ENCODE measurements at places on chromosomes 12 and 14.

- DNase-seq: no peak
Measured at GRCh38 chr12:57191410-57191809, 25.2 kb upstream of the NXPH4 start.

DNA sequence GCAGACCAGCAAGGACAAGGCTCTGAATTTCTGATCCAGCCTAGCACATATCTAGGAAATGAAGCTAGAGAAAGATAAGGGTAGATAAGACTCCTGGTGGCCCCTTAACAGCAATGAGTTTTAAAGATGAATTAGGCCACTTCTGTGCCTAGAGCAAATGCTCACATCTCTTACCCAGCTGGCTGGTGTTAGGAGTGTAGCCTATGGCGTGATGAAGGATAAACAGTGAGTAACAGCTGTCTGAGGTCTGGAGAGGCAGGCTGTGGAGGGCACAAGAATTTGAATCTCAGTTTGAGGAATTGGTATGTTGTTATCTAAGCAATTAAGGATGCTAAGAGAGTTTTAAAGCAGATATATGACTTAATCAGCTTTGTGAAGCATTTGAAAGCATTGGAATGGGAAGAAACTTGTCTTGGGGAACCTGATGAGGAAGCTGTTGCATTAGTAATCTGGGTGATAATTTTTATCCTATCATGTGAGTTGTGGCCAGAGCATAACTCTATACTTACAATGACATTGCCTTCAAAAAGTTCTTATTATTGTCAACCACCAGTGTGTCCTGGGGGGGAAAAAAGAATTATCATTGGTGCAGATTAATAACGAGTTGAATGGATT is 161.8 kb downstream of the SRGAP1 start:
- no peak for DNase-seq

DNA sequence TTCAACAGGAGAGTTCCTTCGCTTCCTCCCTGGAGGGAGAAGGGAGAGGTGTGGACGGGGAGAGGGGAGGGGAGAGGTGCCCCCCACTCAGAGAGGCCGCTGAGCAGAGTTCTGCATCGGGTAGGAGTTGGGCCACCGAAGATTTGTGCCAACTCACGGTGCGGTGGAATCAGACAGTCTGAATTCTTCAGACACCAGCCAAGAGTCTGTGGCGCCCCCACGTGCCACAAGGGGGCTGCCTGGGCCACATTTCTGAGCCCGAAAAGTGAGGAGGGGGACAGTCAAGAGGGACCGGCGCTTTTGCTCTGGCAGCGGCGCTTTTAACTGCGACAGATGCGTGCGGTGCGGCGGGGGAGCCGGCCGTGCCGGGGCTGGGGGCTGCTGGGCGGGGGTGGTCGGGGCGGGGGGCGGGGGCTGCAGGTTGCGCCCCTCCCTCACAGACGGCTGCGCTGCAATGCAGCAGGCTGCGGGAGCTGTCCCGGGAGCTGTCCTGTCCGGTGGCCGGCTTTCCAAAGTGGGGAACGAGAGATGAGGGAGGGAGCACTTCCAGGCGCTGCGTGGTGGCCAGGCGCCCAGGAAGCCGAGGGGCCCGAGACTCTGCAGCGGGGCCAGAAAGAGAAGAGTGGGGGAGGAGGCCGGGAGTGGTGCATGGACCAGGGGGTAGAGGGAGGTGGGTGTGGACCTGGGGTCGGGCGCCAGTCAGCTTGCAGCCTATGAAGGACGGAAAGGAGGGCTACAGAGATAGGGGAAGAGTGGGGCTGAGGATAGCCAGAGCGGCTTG is 975 bp upstream of the RTL1 start:
- no peak for DNase-seq

- no peak for DNase-seq
Measured at GRCh38 chr12:51171884-51172514, 936 bp downstream of the TFCP2 start.

DNA sequence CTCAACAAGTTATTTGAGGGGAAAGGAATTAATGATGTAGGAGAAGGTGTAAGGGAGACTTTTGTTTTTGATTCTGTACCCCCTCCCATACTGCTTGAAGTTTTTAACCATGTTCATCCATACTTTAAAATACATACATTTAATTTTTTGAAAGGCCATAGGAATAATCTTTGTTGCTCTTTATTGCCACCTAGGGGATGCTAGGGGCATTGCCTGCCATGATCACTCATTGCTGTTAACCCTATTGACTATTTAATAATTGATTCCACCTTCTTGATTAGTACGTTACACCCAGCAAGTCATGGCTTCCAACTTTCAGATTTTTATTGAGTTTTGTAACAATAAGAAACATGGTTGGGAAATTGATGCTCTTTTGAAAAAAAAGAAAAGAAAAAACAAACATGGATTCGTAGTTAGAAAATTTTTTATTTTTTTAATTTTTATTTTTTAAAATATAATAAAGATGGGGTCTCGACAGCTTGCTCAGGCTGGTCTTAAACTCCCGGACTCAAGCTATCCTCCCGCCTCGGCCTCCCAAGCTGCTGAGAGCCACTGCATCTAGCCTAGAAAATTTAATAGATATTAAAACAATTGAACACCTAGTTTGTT is 8.5 kb upstream of the PRKAB1 start:
- DNase-seq: no peak

GRCh38 chr14:101915871-101916815 is 48.2 kb upstream of the DYNC1H1 start:
- DNase-seq: no peak

GRCh38 chr12:47947341-47947740 is 16.1 kb upstream of the TMEM106C start:
- no peak for DNase-seq

- no peak for DNase-seq
Measured at GRCh38 chr12:34390846-34391700, 368.8 kb downstream of the ALG10 start.

DNA sequence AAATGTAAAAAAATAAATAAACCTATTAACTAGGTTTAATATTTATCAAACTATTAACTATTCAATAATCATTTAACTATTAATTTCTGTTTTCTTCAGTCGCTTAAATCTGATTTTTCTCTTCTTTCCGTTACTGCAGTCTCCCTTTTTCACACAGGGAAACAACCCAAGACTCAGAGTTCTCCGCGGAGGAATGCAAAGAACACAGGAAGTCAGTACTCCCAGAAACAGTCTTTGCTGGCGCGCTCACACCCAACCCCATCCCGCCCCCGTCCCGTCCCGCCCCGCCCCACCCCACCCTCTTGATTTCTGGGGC is 351 bp upstream of the METTL17 start:
- DNase-seq: no peak

DNA sequence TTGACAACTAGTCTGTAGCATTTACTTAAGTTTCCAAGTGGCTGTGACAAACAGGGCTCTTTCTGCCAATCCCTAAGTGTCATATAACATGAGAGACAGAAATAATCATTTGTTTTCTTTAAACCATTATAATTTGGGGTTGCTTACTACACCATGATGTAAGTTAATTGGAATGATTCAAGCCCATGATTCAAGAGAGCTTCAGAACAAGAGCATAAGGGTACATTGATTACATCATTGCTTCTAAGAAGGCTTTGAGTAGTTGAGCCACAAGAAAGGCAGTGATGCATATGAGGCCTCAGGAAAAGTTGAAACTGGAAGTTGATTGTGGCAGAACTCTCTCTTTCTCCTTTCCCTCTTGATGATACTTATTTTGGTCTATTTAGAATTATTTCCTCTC is 444.0 kb downstream of the CCER1 start:
- DNase-seq: no peak

DNA sequence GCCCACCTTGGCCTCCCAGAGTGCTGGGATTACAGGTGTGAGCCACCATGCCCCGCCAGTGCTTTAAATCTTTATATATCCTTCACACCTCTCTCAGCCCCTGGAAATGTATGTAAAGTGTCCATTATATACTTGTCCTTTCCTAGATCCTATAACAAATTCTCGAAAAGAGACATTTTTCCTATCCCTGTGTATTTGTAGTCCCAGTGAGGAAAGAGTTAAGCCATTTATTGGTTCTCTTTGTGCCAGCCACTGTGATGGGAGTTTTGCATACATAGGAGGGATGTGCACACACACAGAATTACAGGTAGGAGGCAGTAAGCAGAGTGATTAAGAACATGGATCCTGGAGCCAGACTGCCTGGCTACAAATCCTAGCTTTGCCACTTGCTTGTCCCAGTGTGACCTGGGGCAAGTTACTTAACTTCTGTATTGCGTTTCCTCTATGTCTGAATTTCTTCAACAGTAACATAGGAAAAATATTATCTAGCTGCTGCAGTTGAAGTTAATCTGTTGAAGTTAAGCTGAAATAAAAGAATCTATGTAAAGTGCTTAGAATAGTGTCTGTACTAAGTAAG is 2.1 kb upstream of the RABGGTA start:
- no peak for DNase-seq

GRCh38 chr12:15956413-15957185 is 45.5 kb downstream of the DERA start:
- DNase-seq: no peak

DNA sequence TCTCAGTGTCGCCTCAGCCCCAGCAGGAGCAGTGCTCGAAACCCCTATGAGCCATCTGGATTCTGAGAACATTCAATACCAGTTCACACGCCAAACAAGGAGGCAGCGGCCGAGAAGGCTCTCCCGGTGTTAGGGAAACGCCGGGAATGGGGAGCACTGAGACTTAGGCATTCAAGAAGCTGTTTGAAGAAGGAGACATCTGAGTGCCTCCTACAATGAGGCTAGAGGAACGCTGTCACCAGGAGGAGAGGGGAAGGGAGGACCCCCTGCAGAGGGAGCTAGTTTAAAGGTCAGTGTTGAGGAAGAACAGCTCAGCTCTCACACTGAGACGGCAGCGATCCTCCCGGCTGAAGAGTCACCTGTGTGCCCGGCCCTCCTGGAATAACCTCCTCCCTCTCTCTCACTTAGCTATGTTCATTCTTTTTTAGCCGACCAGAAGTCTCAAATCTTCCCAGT is 69.9 kb downstream of the SERPINA3 start:
- DNase-seq: no peak

DNA sequence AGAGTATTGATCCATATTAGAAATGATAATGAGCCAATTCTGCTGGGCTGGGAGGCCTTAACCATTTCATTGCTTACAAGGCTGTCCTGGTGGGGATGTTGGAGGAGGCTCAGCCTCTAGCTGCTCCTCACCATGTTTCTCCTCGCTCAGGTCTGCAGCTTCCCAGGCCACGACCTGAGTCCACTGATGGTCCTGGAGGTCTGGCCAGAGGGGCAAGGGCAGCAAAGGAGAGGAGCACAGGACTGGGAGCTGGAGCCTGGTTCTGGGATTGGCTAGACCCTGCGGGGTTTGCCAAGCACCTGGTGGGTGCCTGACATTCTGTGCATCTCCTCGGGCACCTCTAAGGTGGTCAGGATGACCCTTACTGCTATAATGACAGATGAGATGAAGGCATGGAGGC is 92.6 kb downstream of the KIF26A start:
- no peak for DNase-seq

DNA sequence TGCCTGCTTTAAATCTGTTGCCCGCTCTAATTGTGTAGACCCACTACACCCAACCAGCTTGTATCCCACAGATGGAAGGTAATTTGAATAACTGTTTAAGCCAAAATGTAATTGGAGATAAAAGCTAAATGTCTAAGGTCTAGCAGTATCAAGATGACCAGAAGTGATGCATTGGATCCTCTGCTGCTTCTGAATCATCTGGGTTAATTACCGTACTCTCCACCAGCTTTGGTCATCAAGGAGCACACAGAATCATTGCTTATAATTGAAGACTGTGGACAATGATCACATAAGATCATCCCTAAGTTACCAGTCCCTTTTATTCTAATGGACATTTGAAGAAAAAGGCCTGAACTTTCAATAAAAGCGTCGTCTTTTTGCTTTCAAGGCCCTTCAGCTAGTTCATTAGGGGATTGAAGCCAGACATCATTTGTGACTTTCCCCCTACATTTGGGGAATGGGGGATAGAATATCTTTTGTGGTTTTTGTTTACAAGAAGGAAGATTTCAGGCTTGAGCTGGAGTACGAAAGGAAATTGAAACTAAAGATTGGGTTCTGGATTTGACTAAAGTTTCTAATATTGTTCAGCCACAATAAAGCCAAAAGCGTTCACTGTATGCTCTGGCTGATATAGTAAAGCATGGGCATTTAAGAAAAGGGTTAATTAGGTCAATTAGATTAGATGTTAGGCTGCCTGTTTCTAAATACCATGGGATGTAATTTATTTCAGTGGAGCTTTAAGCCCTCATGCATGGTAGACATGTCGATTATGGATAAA is 123.2 kb downstream of the CHST11 start:
- DNase-seq: no peak

DNA sequence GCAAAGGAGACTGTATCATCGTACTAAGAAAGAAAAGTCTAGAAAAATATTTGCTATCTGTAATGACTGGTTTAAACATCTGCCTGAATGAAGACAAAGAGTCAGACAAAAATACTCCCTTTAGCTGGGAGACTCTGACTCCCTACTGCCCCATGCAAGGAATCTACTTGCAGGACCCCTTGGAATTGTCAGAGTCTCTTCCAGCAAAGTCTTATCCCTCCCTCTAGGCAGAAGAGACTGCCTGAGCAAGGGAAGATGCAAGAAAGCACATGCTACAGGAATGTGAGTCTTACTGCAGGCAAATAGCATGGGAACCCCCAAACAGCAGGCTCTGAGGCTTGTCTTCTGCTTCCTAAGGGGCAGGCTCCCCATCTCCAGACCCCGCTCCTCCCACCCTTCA is 154.0 kb downstream of the KCNA5 start:
- DNase-seq: no peak

GRCh38 chr12:107033758-107034739 is 47.1 kb upstream of the MTERF2 start:
- no peak for DNase-seq

DNA sequence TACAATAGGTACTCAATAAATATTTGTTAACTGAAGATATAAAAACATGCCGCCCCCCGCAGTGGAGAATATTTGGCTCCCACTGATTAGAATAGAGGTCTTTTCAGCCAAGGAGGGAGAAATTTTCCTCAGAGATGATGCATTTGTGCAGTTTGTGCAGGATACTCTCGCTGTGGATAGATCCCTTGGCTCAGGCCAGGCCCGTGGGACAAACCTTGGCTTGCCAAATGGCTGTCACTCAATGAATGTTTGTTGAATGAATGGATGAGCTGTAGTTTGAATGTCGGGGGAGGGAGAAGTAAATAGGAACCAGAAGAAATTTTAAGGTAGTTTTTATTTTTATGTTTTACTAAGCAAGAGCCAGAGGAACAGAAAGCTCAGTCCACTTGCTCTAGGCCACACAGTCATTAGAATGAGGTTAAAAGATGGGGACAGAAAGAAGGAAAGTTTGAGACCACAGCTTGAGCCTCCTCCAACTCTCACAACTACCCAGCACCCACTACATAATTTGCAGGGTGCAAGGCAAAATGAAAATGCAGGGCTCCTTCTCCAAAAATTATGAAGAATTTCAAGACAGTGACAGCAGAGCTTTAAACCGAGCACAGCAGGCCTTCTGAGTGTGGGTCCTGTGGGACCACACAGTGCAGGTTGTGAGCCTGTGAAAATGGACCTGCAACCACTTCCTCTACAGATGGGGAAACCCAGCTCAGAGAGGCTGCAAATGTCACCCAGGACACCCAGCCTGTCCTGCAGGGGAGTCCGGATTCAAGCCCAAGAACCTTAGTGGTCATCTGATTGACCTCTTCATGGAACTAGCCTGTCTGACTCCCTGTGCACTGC is 51.4 kb downstream of the WSCD2 start:
- DNase-seq: no peak

All from stimulated activated CD8-positive, alpha-beta memory T cell treated with anti-CD3 and anti-CD28 coated beads, Interleukin-7, amount 100 ng/mL, for 1 hour (primary cell).